ENCODE measurements at places on chromosomes 5 and 9.

DNA sequence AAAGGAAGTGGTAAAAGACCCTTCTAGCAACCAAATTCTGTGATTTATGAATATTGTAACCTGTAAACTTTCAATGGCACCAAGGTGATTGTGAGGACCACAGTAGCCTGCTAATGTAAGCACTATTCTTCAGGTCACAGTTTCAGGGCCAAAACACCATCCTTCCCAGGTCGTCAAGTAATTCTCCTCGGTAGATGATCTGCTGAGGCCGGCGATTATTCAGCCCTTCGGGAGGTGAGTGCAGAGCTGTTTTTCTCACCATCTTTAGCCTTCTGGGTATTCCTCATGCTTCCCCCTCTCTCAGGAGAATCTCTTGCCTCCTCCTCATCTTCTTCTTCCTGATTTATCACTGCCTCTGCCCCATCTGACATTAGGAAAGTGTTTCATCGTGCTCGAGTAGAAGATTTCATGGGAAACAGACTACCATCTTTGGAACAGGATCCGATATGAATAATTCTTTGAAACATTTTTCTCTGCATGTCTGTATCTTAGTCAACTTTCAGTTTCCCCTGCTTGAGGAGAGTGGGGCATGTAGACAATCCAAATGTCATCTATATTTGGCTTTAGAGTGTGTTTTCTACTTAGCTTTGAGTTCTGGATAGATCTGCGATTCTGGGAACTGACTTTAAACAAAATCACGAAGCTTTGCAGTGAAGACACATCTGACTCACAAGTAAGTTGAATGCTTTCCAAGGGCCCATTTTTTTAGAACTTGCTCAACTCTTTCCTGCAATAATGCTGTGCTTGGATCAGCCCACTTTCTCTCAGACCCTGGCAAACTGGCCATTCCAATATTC lies 173.9 kb downstream of the AOPEP start:
- DNase-seq = no peak

- no peak for DNase-seq
Observed at GRCh38 chr9:71506821-71507220, 261.5 kb downstream of the CEMIP2 start.

DNA sequence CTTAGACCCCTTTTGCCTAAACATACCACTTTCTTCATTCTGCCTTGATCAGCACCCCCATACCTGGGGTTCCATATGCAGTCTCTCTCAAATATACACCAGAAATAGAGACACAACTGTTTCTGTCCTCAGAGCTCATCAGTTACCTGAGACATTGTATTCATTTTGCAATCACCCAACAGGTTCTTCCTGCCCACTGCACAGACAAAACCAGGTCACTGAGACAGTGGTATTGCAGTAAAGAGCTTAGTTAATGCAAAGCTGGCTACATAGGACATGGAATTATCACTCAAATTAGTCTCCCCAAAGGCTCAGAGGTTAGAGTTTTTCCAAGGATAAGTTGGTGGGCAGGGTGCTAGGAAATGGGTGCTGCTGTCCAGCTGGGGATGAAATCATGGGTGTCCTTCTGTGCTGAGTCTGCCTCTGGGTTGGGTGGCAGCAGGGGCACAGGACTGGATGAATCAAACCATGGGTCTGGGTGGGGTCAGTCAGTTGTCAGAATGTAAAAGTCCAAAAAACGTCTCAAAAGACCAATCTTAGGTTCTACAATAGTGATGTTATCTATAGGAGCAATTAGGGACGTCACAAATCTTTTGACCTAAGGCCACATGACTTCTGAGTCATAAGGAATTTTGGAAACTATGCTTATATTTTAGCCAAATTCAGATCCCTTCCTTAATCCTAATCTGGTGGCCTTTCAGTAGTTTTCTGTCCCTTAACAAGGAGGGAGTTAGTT lies 41.0 kb downstream of the KCNV2 start:
- DNase-seq = no peak

DNA sequence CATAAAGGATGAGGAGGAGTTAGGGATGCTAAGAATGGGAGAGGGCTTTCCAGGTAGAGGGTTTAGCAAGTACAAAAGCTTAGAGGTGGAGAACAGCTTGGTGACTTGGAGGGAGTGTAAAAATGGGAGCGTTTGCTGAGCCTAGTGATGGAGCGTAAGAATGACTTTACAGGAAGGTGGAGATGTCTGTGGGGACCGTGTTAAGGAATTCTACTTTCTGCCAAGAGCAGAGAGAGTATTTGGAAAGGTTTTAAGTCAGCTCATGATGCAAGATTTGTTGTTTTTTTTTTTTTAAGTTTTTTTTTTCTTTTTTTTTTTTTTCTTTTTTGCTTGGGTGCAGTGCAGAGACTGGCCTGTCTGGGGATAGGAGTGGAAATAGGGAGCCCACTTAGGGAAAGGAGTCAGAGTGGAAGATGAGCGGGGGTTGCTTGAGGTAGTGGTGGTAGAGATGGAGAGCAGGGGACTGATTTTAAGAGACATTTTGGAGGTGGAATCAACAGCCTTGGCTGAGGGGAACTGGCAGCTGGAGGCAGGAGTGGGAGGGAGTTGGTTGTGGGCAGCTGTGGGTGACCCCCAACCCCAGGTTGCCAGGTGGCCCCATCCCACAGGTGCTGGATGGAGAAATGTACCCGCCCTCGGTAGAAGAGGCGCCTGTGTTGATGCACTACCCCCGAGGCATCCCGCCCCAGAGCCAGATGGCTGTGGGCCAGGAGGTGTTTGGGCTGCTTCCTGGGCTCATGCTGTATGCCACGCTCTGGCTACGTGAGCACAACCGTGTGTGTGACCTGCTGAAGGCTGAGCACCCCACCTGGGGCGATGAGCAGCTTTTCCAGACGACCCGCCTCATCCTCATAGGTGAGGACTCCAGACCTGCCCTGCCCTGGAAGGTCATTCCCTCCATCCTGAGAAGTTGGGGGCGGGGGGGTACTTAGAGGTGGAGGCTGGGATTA lies 12.4 kb downstream of the PTGS1 start:
- DNase-seq = no peak

- DNase-seq = no peak
Observed at GRCh38 chr9:38178237-38178636, 109.2 kb upstream of the SHB start.

GRCh38 chr5:135481387-135481786 lies 29.2 kb upstream of the TIFAB start:
- no peak for DNase-seq
